ENCODE measurements at places on chromosomes 12 and 14.

GRCh38 chr12:100528471-100529127, 44.9 kb upstream of the GAS2L3 start:
- no peak for DNase-seq

DNA sequence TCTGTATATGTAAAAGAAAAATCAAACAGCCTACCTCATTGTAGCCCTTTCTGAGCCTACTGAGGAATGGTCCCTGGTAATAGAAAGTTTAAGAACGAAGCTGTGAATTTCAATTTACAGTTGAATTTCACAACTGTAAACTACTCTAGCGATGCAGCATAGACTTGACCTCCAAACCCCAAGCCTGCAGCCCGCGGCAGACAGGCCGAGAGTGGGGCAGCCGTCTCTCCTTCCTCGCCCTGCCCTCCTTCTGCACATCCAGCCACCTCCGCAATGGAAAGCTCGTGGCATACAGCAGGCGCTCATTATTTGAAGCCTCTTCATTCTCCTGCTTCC, 15.3 kb downstream of the RNASE2 start:
- DNase-seq, result no peak

DNA sequence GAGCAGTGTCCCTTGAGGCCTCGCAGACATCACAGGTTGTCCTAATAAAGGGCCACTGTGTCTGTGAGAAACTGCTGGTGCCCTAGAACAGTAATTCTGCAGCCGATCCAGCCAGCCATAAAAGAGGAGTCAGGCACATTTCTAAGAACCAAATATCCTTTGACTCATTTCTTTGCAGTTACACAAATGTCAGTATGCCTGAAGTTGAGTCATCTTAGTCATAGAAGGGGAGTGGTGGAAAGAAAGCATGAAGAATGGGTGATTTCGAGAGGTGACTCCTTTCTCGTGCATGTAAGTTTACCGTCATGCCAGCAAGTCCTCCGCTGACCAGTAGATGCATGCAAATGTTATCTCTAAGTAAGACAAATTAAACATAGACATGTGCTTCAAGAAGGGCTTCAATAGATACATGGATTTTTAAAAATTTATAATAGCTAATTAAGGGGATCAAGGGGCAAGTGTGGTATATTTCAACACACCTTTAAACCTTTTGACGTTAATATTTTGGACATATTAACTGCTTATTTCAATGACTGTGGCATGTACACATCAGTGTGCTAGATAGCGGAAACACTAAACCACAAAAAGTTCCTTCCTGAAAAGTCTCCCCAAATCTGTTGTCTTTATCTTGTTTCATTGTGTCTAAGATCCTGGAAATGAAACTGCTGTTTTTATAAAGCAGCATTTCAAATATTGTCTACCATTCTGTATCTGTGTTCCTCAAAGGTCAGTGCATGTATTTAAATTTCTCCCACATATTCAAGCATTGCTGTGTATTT, 497.4 kb downstream of the NPAS3 start:
- no peak for DNase-seq

DNA sequence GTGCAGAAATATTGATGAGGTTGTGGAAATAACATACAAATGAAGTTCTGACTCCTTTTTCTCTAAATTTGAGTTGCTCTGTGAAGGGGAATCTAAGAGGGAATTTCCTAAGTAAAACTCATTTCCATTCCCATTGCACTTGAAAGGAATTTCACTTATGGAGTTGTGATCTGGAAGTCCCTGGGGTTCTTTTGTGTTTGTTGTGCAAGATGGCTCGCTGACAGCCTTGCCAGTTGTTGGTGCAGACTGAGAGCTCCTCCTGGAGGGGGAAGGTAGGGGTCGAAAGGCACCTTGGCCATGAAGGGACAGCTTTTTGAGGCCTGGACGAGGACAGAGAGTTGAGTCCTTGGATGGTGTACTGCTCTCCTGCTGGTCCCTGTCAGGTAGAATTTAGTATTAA, 72.0 kb downstream of the C12orf56 start:
- no peak for DNase-seq

- DNase-seq, result peak; percentile 33
These were observed 247.9 kb upstream of the BTG1 start for GRCh38 chr12:92393504-92393903.

DNA sequence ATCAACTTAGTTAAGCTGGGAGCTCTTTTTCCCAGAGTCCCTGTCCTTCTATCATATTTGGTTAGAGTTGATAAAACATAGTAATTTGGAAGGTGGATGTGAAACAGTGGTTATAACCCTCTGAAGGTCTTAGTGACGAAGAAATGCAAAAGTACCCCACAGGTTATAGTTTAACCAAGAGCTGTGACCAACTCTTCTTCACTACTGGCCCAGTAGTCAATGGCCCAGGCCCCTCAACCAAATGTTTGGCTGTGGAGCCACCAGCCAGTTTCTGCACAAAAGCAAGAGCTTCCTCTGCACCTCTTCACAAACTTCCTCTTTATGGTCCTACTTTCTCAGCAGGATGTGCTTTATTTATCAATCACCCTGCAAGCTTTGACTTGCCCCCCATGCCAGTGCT, 132.6 kb downstream of the BMP4 start:
- no peak for DNase-seq

DNA sequence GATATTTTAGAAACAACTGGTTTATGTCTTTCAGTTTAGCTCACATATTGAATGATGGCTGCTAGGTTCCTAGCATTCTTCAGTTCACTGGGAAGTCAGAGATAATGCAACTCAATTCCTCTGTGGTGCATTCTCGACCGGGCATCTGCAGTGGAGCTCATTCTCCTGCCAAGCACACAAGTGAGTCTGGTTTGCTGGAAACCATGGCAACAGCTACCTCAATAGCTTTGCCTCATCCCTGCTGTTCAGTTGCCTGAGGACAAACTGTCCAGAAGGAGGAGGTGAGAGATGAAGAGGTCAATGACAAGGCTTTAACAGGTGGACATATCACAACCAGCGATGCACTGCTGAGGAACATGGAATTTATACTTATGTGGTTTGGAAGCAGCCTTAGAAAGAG, 816.9 kb downstream of the AACS start:
- DNase-seq, result no peak

DNA sequence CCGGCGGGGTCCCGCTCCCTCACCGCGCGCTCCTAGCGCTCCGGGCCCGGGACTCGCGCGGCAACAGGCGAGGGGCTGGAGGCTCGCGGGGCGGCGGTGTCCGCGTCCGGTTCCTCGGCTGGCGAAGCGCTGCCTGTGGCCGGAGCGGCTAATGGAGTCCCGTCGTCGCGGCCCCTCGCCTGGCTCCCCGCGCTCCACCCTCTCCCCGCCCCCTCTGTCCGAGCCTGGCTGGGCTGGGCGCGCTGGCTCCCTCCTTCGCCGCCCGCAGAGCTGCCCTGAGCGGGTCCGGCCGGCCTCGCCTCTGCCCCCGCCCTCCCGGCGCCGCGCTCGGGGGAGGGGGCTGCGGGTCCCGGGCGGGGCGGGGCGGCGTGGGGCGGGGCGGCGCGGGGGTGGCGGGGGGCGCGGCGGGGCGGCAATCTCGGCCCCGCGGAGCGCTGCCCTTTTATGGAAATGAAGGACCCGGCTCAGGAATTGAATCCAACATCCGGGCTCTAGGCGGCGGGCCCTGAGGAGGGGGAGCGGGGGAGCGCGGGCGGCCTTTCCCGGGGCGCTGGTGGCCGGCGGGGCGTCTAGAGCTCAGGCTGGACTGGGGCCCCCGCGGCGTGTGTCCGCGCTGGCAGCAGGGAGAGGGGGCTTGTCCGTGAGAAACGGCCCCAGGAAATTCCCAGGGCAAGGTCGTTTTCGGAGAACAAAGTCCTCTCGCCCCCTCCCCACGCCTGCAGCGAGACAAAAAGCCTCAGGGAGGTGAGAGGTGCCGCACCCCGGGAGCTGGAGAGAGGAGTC, at the start of gene FERMT2:
FERMT2 (minus strand) TSS at position 153 of the 783 bp plus-strand sequence. CDS start 482 bp downstream, outside the sequence.
- no peak for DNase-seq

DNA sequence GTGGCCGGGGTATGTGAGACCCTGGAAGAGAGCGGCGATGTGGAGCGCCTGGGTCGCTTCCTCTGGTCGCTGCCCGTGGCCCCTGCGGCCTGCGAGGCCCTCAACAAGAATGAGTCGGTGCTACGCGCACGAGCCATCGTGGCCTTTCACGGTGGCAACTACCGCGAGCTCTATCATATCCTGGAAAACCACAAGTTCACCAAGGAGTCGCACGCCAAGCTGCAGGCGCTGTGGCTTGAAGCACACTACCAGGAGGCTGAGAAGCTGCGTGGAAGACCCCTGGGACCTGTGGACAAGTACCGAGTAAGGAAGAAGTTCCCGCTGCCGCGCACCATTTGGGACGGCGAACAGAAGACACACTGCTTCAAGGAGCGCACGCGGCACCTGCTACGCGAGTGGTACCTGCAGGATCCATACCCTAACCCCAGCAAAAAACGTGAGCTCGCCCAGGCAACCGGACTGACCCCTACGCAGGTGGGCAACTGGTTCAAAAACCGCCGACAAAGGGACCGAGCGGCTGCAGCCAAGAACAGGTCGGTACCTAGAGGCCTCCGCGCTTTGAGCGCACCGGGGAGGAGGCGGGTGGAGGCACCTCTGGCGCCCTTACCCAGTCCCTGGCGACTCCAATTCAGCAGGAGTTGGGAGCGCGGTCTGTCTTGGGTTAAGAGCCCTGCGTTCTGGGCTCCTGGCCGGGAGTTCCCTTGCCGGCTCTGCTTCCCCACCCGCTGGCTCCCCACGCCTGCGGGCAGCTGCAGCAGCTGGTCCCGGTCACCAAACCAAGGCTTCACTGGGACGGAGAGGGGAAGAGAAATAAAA, 700 bp downstream of the SIX6 start:
- peak; percentile 36 for DNase-seq

DNA sequence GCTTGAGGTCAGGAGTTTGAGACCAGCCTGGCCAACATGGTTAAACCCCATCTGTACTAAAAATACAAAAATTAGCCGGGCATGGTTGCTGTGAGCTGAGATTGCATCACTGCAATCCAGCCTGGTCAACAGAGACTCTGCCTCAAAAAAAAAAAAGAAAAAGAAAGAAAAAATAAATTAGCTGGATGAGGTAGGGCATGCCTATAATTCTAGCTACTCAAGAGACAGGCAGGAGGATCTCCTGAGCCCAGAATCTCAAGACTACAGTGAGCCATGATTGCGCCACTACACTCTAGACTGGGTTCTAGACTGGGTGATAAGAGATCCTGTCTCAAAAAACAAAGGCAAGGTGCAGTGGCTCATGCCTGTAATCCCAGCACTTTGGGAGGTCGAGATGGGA, 16.9 kb downstream of the PPP4R3A start:
- no peak for DNase-seq

- no peak for DNase-seq
These were observed 97.2 kb upstream of the SFSWAP start for GRCh38 chr12:131613678-131614077.

DNA sequence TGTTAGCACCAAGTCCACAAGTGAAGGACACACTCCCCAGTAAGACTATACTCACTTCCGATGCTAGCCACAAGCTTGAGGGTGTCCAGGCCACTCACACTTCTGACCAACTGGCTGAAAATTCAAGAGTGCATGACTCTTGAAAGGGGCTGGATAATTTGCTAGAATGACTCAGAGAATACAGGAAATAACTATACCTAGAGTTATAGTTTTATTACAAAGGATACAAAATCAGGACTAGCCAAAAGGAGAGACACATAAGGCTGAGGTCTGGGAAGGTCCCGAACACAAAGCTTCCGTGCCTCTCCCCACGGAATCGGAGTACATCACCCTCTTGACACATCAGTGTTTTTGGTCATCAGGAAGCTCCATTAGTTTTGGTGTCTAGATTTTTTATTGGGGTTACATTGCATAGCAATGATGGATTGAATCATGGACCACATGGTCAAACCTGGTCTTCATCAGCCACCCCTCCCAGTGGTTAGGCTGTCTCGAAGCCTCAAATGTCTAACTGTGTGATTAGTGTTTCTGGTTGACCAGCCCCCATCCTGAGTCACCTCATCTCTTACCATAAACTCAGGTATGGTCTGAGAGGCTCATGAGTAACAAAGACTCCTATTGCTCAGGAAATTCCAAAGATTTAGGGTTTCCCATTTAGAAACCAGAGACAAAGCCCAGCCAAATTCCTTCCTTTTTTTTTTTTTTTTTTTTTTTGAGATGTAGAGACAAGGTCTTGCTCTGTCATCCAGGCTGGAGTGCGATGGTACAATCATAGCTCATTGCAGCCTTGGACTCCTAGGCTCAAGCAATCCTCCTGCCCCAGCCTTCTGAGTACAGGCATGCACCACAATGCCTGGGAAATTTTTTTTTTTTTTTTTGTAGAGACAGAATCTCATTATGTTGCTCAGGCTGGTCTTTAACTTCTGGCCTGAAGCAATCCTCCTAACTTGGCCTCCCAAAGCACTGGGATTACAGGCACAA, 472.0 kb upstream of the TBX3 start:
- no peak for DNase-seq

- DNase-seq, result peak; percentile 79
These were observed 14.4 kb upstream of the HIP1R start for GRCh38 chr12:122820838-122821271.

DNA sequence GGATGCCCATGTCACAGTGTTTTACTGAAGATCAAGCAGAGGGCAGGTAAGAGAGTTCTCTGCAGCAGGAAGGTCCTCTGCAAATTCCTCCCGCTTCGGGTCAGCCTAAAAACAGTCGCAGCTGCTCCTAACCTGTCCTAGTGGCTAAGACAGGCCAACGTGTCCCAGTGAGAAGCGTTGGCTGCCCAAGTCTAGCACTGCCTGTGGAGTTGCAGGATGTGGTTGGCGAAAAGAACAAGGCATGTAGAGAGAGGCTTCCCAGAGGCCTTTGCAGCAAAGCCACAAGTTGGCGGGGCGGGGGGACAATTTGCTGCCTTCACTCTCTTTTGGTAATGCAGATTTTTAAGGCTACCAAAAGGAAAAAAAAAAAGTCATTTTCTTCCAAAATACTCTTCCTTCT, 340.1 kb downstream of the BCL11B start:
- no peak for DNase-seq

DNA sequence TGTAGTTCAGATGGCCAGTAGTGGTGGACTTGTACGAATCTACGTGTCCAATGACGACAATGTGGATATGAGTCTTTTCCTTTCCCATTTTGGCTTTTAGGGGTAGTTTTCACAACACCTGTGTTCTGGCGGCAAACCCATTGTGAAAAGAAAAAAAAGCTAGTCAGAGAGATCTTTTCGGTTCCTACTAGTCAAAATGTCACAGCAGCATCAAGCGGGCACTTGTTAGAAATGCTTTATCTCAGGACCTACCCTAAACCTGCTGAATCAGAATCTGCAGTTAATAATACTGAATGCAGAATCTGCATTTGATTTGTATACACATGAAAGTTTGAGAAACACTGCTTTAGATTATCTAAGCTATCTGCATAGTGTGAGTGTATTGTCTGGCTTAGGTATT, 18.3 kb downstream of the AEBP2 start:
- DNase-seq, result no peak

GRCh38 chr12:68189821-68190242, 30.3 kb upstream of the IFNG start:
- DNase-seq, result no peak

DNA sequence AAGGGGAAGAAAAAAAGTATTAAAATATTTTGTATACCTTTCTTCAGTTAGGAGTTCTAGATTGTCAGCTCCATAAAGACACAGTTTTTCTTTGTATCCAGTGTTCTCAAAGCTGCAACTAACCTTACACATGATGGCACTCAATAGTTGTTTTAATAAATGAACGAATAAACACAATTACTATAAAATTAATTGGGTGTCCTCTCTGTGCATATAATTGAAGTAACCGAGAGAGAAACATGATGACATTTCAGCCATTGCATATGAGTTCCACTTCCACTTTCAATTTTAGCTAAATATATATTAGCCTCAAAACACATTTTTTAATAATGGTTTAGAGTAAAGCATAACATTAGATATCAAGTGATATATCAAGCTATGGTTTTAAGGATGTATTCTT, 671.2 kb downstream of the LRFN5 start:
- DNase-seq, result no peak

Data from B cell (primary cell).